ENCODE measurements at places on chromosomes 4 and X. TPM values are rescaled to one million over a fixed set of nuclear protein-coding genes. Genes with fewer than 3 reads are reported as not detected.

Gene VCX
- not detected for polyA plus RNA-seq

Gene SMAD1
- polyA plus RNA-seq: 0.52 TPM

Gene CYLC1
- not detected for polyA plus RNA-seq

Gene RNF150
- polyA plus RNA-seq: not detected

Gene CXCL1
- not detected for polyA plus RNA-seq

Gene TBC1D9
- polyA plus RNA-seq: not detected

Gene NAT8L
- polyA plus RNA-seq: not detected

Gene C4orf50
- polyA plus RNA-seq: 0.08 TPM

Gene TNIP3
- polyA plus RNA-seq: 7.0 TPM

Gene LNX1
- 0.30 TPM for polyA plus RNA-seq

Gene STATH
- polyA plus RNA-seq: not detected

Gene STOX2
- polyA plus RNA-seq: not detected

Gene PROM1
- polyA plus RNA-seq: not detected

Gene GRXCR1
- not detected for polyA plus RNA-seq

Gene SCD5
- polyA plus RNA-seq: 2.6 TPM

Gene HTN1
- not detected for polyA plus RNA-seq

Gene NAP1L3
- polyA plus RNA-seq: 4.7 TPM

Gene GPR143
- polyA plus RNA-seq: 0.15 TPM

Gene NXF2B
- polyA plus RNA-seq: not detected

Gene SLC4A4
- polyA plus RNA-seq: 9.1 TPM

Gene IL2RG
- polyA plus RNA-seq: 1,411 TPM

Gene RIBC1
- 0.26 TPM for polyA plus RNA-seq

Gene NPY2R
- polyA plus RNA-seq: not detected

Gene LAGE3
- polyA plus RNA-seq: 51.2 TPM

Gene FHIP1A
- not detected for polyA plus RNA-seq

Gene PNMA5
- polyA plus RNA-seq: not detected

Gene GUCY1A1
- not detected for polyA plus RNA-seq

Gene DMRTC1
- not detected for polyA plus RNA-seq

Gene PPP2R2C
- polyA plus RNA-seq: not detected

Gene DNAAF6
- polyA plus RNA-seq: not detected

Gene SERPINA7
- polyA plus RNA-seq: not detected

Gene GLUD2
- 0.20 TPM for polyA plus RNA-seq

Gene CDS1
- 0.28 TPM for polyA plus RNA-seq

Gene TXLNG
- polyA plus RNA-seq: 18.3 TPM

Gene SUPT20HL2
- polyA plus RNA-seq: not detected

Gene PPP4R3C
- polyA plus RNA-seq: not detected

Gene SLIT2
- not detected for polyA plus RNA-seq

Gene TDO2
- polyA plus RNA-seq: not detected

Gene CLGN
- not detected for polyA plus RNA-seq

Gene ANK2
- not detected for polyA plus RNA-seq

Gene CT45A1
- polyA plus RNA-seq: not detected

Gene GAB3
- 11.9 TPM for polyA plus RNA-seq

Gene SMC1A
- 79.1 TPM for polyA plus RNA-seq

Gene OPHN1
- polyA plus RNA-seq: not detected

Gene INTU
- polyA plus RNA-seq: not detected

Gene VEGFD
- polyA plus RNA-seq: not detected

Gene SLITRK4
- polyA plus RNA-seq: not detected

Gene TMEM187
- polyA plus RNA-seq: 17.2 TPM

Gene SAGE1
- polyA plus RNA-seq: not detected

Gene DOCK11
- 37.8 TPM for polyA plus RNA-seq

Data from CD8-positive, alpha-beta memory T cell (primary cell).